Spinal cord (tissue), 10 donors: ENCODE measurements at places on chromosomes 7 and 10.

DNA sequence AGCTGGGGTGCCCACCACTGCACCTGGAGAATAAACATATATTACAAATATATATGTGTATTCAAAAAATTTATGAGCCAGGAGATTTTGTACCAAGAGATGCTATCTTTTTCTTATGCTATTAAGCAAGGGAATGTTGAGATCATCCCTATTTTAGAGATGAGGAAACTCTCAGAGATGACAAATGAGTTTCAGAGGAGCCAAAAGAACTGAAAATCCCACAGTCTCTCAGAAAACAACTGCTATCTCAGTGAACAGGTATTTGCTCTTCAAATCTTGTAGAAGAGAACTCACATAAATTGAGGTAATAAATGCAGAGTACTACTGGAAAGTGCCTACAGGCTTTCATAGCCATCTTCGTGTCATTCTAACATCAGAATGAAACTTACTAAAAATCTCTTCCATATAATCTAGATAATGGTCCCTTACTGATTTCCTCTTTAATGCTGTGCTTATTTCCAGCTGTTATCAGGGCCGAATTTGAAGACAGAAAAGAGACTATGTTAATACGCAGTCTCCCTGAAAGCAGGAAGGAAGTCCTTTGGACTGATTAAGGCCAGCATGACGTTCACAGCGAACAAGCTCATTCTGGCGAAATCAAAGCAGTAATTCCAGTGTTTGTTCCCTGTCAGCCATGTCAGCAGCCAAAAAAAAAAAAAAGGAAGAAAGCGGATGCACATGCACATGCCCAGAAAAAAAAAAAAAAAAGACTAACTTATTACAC lies 29.4 kb upstream of the ANAPC16 start:
- H3K36me3 ChIP-seq: peaks cover 24% of the 10 kb centered on the region
- no peaks in the 10 kb centered on the region for H3K27me3 ChIP-seq
- no peaks in the 10 kb centered on the region for H3K4me1 ChIP-seq
- H3K27ac ChIP-seq: no peak overlapping the region
- DNase-seq: no peak

- no peaks in the 10 kb centered on the region for H3K4me1 ChIP-seq
- H3K36me3 ChIP-seq: no peaks in the 10 kb centered on the region
- H3K27me3 ChIP-seq: no peaks in the 10 kb centered on the region
- H3K27ac ChIP-seq: no peak overlapping the region
- H3K4me3 ChIP-seq: no peak overlapping the region
Measured at GRCh38 chr10:125264757-125265578, 104.6 kb upstream of the CTBP2 start.

DNA sequence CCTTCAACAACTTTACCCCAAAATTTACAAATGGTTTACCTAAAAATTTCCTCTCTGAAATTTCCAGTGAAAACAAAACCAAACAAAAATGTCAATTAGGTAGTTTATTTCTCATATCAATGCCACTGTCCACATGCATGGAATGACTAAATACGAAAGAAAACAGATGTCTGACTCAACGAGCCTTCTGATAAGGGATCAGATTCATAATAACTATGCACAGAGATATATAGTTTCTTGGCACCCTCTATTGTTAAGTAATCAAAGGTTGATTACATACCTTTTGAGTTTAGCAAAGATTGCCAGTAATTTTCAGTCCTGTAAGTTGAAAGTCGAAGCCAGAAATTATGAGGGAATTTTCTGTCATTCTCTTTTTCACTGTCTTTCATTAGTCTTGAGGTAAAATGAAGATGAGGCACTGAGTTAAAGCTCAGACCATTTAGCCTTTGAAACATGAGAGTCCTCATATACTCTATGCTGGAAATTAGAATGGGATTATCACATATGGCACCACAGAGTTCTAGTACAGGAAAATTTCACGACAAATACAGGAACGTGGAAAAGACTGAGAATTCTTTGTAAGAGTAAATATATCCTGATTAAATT lies 519.1 kb upstream of the ANKRD30A start:
- no peaks in the 10 kb centered on the region for H3K4me1 ChIP-seq
- H3K27ac ChIP-seq: no peak overlapping the region
- H3K4me3 ChIP-seq: no peak overlapping the region
- no peaks in the 10 kb centered on the region for H3K27me3 ChIP-seq

GRCh38 chr7:74306004-74306729 lies 17.0 kb downstream of the CLIP2 start:
- peaks cover 19% of the 10 kb centered on the region for H3K36me3 ChIP-seq
- no peak overlapping the region for H3K4me3 ChIP-seq
- peak; percentile 62 for DNase-seq
- no peaks in the 10 kb centered on the region for H3K27me3 ChIP-seq

DNA sequence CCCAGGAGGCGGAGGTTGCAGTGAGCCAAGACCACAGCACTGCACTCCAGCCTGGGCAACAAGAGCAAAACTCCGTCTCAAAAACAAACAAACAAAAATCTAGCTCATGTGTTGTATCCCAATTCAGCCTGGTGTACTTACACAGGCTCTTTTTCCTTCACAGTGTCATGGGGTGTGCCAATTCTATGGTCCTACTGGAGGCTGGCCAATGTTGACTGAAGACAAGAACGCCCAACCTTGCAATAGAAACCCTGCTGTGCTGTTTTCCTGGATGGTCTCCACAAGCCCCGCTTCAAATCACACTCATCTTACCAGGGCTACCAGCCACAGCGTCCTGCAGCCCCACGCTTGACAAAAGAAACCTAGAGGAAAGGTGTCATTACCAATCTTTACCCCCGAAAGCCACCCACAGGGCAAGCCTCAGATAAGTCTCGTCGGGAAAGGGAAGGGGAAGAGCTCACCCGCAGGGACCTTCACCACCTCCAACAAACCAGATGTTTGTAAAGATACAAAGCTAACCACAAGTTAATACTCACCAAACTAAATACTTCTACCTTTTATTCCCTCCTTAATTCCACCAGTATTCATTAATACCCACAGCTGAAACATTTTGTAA lies 64.8 kb downstream of the TNS3 start:
- no peak overlapping the region for H3K4me3 ChIP-seq
- H3K36me3 ChIP-seq: peaks cover 10% of the 10 kb centered on the region
- H3K27me3 ChIP-seq: no peaks in the 10 kb centered on the region
- no peak overlapping the region for H3K27ac ChIP-seq

DNA sequence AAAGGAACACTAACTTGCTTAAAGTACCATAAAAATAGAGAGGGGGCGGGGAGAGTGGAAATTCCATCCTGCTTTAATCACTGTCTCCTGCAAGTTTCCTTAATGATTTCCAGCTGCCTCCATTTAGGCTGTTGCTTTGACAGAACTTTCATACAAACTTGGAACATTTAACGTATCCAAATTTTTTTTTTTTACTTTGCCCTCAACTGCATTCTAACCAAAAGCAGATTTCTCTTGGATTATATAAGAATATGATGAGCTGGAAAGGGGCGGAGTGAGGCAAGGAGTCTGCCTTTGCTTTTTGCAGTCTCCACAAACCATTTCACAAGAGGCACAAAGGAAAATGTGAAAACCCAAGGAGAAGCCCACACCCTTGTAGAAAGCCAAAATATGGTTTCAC lies 46.6 kb upstream of the COL1A2 start:
- H3K4me3 ChIP-seq: no peak overlapping the region
- H3K36me3 ChIP-seq: no peaks in the 10 kb centered on the region
- DNase-seq: no peak
- H3K27me3 ChIP-seq: no peaks in the 10 kb centered on the region
- H3K27ac ChIP-seq: peak overlapping the region; percentile 65
- no peaks in the 10 kb centered on the region for H3K4me1 ChIP-seq

DNA sequence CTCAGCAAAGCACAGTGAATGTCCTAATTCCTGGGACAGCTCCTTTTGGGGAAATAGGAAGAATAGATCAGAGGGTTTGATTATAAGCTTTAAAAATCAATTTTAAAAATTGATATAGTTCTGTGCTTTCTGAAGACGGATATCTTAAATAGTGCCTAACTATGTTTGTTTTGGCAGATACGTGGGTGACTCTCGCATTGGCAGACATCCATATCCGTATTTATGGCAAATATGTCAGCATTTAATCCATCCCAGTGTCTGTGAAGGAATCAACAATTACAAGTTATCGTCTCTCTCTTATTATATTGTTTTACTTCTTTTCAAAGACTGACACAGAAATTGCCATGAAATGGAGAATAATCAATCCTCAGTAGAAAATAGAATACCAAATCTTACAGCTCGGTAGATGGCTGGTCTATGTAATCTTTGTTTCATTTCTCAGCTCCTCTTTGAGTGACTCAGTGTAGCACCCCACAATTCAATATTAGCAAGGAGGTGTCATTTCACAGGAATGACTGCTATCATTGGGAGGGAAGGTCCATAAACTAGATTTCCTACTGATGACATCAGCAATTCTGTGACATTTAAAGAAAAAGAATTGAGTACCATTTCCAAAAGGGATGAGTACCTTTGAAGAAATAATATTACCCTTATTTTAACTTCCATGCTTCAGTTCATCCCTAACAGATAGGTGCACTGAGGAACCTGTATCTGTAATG lies 186.4 kb upstream of the NFE2L3 start:
- no peak overlapping the region for H3K4me3 ChIP-seq
- no peaks in the 10 kb centered on the region for H3K4me1 ChIP-seq
- H3K36me3 ChIP-seq: no peaks in the 10 kb centered on the region
- H3K27ac ChIP-seq: no peak overlapping the region
- no peaks in the 10 kb centered on the region for H3K27me3 ChIP-seq

GRCh38 chr7:144391823-144392255 lies 11.7 kb downstream of the NOBOX start:
- H3K27me3 ChIP-seq: no peaks in the 10 kb centered on the region
- H3K27ac ChIP-seq: no peak overlapping the region
- H3K4me3 ChIP-seq: peak overlapping the region; percentile 23
- no peaks in the 10 kb centered on the region for H3K36me3 ChIP-seq
- peaks cover 4% of the 10 kb centered on the region for H3K4me1 ChIP-seq
